ENCODE measurements at places on chromosomes 16 and 17. TPM values are rescaled to one million over a fixed set of nuclear protein-coding genes. Genes with fewer than 3 reads are reported as not detected.

The HYDIN gene
- total RNA-seq = 2.7 TPM

DNA sequence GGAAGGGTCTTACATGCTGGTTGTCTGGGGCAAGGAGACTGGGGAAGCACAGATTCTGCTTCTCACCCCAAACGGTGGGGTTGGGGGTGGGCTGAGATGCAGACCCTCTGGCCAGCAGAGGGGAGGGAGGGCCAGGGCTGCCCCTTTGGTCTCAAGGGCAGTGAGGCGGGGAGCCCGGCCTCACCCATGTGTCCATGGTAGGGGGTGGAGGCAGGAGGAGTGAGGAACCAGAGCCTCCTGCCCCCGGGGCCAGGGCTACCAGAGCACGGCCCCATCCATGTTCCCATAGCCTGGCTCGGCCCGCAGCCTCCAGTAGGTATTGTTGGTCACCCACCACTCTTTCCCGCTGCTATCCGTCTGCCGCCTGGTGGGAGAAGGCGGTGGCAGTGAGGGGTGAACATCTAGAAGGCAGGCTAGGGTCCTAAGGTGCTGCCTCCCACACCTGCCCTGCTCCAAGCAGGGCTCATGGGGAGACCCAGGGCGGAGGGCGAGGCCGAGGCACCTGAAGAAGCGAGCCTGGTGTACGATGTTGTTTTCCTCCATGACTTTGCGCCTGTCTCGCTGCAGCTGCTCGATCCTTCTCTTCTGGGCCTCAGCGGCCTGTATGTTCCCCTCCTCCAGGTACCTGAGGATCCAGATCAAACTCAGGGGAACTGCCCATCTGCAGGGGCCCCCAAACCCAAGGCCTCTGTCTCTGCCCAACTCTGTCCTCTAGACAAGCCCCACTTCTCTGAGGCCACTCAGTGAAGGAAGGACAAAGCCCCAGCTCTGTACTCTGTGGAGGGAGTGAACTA is 13.4 kb downstream of the OSBPL7 start:
- H3K27me3 ChIP-seq = no peaks in the 10 kb centered on the region
- no peaks in the 10 kb centered on the region for H3K4me1 ChIP-seq
- peak; percentile 51 for DNase-seq

GRCh38 chr17:20203761-20204263 is 194.7 kb downstream of the SPECC1 start:
- H3K27me3 ChIP-seq = no peaks in the 10 kb centered on the region
- no peak overlapping the region for H3K4me3 ChIP-seq
- no peaks in the 10 kb centered on the region for H3K36me3 ChIP-seq
- H3K4me1 ChIP-seq = peaks cover 13% of the 10 kb centered on the region
- no peak overlapping the region for H3K27ac ChIP-seq

The CBX2 gene
- total RNA-seq = 3.4 TPM

The RHBDL1 gene
- total RNA-seq = 2.0 TPM

DNA sequence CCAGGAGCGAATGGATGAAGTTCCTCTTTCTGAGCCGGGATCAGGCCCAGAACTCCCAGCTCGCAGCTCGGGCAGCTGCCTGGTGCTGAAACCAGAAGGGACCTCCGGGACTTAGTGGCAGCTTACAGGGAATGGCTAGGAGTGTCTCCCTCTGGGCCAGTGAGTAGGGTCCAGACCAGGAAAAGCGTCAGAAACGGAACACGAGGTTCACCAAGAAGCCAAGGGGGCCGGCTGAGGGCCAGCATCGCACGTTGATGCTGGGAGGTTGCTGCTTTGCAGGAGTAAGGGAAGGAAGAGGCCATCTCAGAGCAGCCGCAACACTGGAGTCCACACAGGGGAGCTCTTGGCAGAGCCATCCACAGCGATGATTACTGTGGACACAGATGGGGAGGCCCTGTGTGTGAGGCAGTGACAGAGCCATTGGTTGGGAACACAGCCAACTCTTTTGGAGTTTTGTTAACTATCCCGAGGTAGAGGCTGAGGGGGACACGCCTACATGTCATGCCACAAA is 74.0 kb upstream of the CREBBP start:
- no peak overlapping the region for H3K4me3 ChIP-seq
- H3K4me1 ChIP-seq = peaks cover 21% of the 10 kb centered on the region
- H3K36me3 ChIP-seq = no peaks in the 10 kb centered on the region
- DNase-seq = peak; percentile 58
- H3K27ac ChIP-seq = no peak overlapping the region

GRCh38 chr17:40632216-40632615 is 15.4 kb downstream of the SMARCE1 start:
- no peaks in the 10 kb centered on the region for H3K27me3 ChIP-seq
- H3K36me3 ChIP-seq = peaks cover 100% of the 10 kb centered on the region
- no peak for DNase-seq
- H3K4me3 ChIP-seq = no peak overlapping the region
- H3K4me1 ChIP-seq = no peaks in the 10 kb centered on the region

DNA sequence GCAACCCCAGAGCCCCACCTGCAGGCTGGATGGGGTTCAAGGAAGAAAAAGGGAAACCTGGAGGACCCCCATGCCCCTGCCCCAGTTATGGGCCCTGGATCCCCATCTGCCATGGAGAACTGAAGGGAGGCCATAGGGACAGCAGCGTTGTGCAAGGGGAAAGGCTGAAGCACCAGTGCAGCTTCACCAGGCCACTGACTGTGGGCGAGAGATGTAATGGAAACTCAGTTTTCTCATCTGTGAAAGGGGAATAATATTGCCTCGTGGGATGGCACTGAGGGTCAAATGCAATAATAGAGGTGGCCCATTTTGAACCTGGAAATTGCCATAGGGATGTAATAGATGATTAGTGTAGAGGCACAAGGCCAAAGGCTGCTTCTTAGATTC is 9.9 kb upstream of the TSPOAP1 start:
- H3K4me3 ChIP-seq = peak overlapping the region; percentile 43
- no peaks in the 10 kb centered on the region for H3K36me3 ChIP-seq
- H3K27me3 ChIP-seq = no peaks in the 10 kb centered on the region
- no peak for DNase-seq

- H3K4me1 ChIP-seq = peaks cover 9% of the 10 kb centered on the region
- H3K4me3 ChIP-seq = no peak overlapping the region
- DNase-seq = no peak
- H3K36me3 ChIP-seq = no peaks in the 10 kb centered on the region
Observed at GRCh38 chr17:35752471-35752870, 568 bp downstream of the GAS2L2 start.

The TBC1D3G gene
- not detected for total RNA-seq

DNA sequence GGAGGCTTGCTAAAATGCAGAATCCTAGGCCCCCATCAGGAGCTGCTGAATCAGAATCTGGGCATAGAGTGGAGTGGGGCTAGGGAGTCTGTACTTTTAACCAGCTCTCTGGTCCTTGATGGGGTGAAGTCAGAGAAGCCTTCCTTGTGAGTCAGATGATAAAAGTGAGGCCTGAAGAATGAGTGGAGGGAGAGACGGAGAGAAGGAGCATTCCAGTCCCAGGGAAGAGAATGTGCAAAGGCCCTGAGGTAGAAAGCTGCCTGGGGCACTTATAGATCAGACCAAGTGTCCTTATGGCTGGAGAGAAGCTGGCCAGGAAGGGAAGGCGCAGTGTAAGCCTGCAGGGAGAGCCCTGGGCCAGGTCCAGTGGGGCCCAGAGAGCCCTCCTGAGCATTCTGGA is 235.1 kb upstream of the NLRP1 start:
- H3K36me3 ChIP-seq = no peaks in the 10 kb centered on the region
- H3K27ac ChIP-seq = no peak overlapping the region
- no peak for DNase-seq
- H3K4me1 ChIP-seq = no peaks in the 10 kb centered on the region
- H3K27me3 ChIP-seq = peaks cover 8% of the 10 kb centered on the region

The CBX8 gene
- 4.9 TPM for total RNA-seq

The CNGB1 gene
- total RNA-seq = not detected

The PNPO gene
- 29.4 TPM for total RNA-seq

The CACNG4 gene
- 9.3 TPM for total RNA-seq

The TMEM98 gene
- 72.9 TPM for total RNA-seq

The PIMREG gene
- total RNA-seq = 0.26 TPM

- no peak overlapping the region for H3K27ac ChIP-seq
- H3K36me3 ChIP-seq = no peaks in the 10 kb centered on the region
- no peak overlapping the region for H3K4me3 ChIP-seq
- peaks cover 3% of the 10 kb centered on the region for H3K4me1 ChIP-seq
- H3K27me3 ChIP-seq = no peaks in the 10 kb centered on the region
- DNase-seq = no peak
Observed at GRCh38 chr16:11264155-11264832, 4.8 kb downstream of the TNP2 start.

DNA sequence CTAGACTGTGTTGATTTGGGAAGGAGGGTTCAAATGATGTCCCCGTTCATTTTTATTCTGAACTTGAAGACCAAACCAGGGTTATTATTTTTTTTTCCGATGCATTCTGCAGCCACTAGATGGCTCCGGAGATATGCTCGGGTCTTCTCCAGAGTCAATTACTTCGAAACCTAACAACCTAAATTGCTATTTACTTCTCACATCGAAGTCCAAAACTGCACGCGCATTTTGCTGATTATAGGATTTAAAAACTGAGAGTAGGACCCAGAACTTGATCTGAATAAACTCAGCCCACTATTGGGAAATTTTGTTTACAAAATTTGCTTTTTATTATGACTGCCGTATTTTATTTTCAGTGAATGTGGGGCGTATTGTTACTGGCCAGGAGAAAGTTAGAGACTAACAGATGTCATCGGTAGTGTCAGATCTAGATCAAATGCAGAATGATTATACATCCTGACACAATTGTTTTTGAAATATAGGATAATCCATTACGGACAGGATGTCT is 263.8 kb downstream of the HS3ST3A1 start:
- peaks cover 5% of the 10 kb centered on the region for H3K27me3 ChIP-seq
- no peaks in the 10 kb centered on the region for H3K36me3 ChIP-seq
- no peak for DNase-seq
- H3K4me3 ChIP-seq = peak overlapping the region; percentile 19

- peaks cover 44% of the 10 kb centered on the region for H3K4me1 ChIP-seq
- no peaks in the 10 kb centered on the region for H3K36me3 ChIP-seq
- H3K27me3 ChIP-seq = no peaks in the 10 kb centered on the region
- peak overlapping the region; percentile 41 for H3K4me3 ChIP-seq
Observed at GRCh38 chr17:82105882-82106687, 8.0 kb upstream of the FASN start.

DNA sequence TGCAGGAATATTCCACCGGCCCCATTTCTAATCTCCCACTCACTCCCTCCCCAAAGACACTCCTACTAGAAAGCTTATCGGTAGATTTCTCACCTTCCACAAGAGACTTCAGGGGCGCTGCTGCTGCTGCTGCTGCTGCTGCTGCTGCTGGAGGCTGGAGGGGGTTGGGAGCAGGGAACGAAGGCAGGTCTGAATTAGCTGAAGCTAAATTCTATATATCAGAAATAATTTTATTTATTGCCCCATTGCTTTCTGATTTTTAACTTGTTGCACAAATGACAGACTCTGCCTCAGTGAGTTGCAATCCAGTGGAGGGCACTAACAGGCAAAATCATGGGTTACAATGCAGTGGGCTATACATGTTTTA is 25.8 kb upstream of the HLF start:
- peak overlapping the region; percentile 82 for H3K27ac ChIP-seq
- peak overlapping the region; percentile 56 for H3K4me3 ChIP-seq
- no peaks in the 10 kb centered on the region for H3K36me3 ChIP-seq
- peaks cover 13% of the 10 kb centered on the region for H3K4me1 ChIP-seq
- DNase-seq = no peak

The ADAM11 gene
- 0.43 TPM for total RNA-seq

The CFAP52 gene
- total RNA-seq = not detected

DNA sequence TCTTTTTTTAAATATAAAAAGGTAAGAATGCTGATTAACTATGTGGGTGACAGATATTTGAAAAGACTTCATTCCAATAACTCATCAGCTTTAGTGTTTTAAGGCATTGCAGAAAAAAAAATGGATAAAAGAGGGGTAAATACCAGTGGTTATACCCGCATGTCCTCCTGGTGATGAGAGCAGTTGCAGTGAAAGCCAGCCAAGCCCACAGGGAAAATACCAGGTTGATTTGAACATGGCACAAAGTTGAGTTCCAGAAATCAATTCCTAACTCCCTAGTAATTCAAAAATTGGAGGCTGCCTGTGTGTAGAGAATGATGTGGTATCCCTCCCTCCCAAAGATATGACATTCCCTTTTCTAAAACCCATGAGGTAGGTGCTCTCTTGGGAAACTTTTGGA is 453.2 kb upstream of the SOX9 start:
- no peak for DNase-seq
- no peak overlapping the region for H3K4me3 ChIP-seq
- no peaks in the 10 kb centered on the region for H3K4me1 ChIP-seq
- no peaks in the 10 kb centered on the region for H3K36me3 ChIP-seq
- H3K27ac ChIP-seq = no peak overlapping the region

- H3K27me3 ChIP-seq = no peaks in the 10 kb centered on the region
- H3K27ac ChIP-seq = no peak overlapping the region
- DNase-seq = no peak
- H3K36me3 ChIP-seq = no peaks in the 10 kb centered on the region
- H3K4me3 ChIP-seq = no peak overlapping the region
- H3K4me1 ChIP-seq = no peaks in the 10 kb centered on the region
Observed at GRCh38 chr17:14833201-14833785, 431.8 kb downstream of the PMP22 start.

The LONP2 gene
- total RNA-seq = 63.3 TPM

- H3K4me1 ChIP-seq = no peaks in the 10 kb centered on the region
- H3K36me3 ChIP-seq = no peaks in the 10 kb centered on the region
- H3K27me3 ChIP-seq = no peaks in the 10 kb centered on the region
- H3K4me3 ChIP-seq = no peak overlapping the region
Observed at GRCh38 chr16:28503470-28504259, 3.0 kb downstream of the IL27 start.

The LYRM9 gene
- 9.0 TPM for total RNA-seq

DNA sequence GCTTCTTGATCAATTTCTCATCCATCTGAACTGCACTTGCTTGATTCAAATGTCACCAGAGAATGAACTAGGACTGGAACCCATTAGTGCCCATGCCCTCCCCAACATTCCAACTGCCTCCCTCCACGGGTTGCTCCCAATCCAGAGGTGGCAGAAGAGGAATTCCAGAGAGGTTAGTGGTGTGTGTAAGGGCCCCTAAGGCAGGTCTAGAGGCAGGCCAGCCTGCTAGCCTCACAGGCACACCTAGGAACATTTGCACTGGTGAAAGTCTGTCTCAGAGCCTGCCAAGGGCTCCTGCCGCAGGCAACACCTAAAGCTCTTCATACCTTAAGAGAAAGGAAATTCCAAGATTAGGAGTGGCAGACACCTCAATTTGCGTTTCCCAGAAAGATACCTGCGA is 21.2 kb upstream of the CMTM4 start:
- peaks cover 26% of the 10 kb centered on the region for H3K36me3 ChIP-seq
- no peaks in the 10 kb centered on the region for H3K27me3 ChIP-seq
- H3K4me3 ChIP-seq = no peak overlapping the region
- H3K27ac ChIP-seq = no peak overlapping the region

- no peak overlapping the region for H3K4me3 ChIP-seq
- H3K36me3 ChIP-seq = no peaks in the 10 kb centered on the region
- peak overlapping the region; percentile 43 for H3K27ac ChIP-seq
- H3K27me3 ChIP-seq = no peaks in the 10 kb centered on the region
- H3K4me1 ChIP-seq = peaks cover 58% of the 10 kb centered on the region
Observed at GRCh38 chr17:49629447-49629846, 48.5 kb downstream of the SPOP start.

The ALOXE3 gene
- total RNA-seq = not detected

The LDHD gene
- total RNA-seq = 10.7 TPM

The CA7 gene
- total RNA-seq = not detected

The LRRC37A gene
- total RNA-seq = 1.9 TPM

- H3K4me3 ChIP-seq = no peak overlapping the region
- H3K4me1 ChIP-seq = peaks cover 4% of the 10 kb centered on the region
- H3K27ac ChIP-seq = no peak overlapping the region
- H3K36me3 ChIP-seq = peaks cover 59% of the 10 kb centered on the region
Observed at GRCh38 chr16:85068746-85069145, 41.2 kb downstream of the KIAA0513 start.

GRCh38 chr17:55332296-55333041 is 67.7 kb downstream of the HLF start:
- H3K4me3 ChIP-seq = no peak overlapping the region
- peak; percentile 76 for DNase-seq
- no peaks in the 10 kb centered on the region for H3K27me3 ChIP-seq
- no peaks in the 10 kb centered on the region for H3K4me1 ChIP-seq
